Activated T-cell treated with anti-CD3 and anti-CD28 coated beads, Interleukin-2, amount 50 U/mL, for 48 hours (primary cell): ENCODE measurements at places on chromosomes 5 and 9.

DNA sequence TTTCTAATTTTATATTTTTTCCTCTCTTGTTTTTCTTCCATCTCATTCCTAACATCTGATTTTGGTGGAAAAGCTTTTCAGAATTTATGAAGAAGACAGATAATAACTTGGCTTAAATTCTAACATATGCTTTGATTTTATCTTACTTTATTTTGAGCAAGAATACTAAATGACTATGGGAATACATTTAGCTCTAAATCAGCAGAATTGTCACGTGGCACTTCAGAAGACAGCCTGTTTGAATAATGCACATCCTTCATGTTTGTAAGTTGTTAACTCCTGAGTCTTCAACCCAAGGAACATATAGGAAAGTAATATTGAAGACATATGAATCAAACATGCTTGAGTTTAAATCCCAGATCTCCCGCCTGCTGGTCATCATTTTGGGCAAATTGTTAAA lies 90.3 kb downstream of the NTRK2 start:
- no peak for DNase-seq

DNA sequence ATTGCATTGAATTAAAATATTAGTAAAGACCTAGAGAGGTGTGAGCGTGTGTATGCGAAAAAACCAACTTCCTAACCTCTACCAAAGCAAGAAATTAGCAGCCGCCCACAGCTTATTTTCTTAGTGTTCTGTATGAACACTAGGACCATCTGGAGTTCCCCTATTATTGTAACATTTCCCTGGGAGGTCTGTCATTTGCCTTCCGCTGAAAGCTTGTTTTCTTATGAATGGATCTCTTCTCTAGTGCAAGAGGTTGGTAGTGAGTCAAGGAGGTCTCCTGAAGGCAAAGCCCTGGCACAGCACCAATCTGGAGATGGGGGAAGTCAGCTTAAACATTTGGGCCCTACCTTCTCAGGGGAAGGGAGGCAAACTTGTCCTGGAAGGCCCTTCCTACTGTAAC lies 10.8 kb downstream of the TNFSF8 start:
- peak; percentile 41 for DNase-seq

DNA sequence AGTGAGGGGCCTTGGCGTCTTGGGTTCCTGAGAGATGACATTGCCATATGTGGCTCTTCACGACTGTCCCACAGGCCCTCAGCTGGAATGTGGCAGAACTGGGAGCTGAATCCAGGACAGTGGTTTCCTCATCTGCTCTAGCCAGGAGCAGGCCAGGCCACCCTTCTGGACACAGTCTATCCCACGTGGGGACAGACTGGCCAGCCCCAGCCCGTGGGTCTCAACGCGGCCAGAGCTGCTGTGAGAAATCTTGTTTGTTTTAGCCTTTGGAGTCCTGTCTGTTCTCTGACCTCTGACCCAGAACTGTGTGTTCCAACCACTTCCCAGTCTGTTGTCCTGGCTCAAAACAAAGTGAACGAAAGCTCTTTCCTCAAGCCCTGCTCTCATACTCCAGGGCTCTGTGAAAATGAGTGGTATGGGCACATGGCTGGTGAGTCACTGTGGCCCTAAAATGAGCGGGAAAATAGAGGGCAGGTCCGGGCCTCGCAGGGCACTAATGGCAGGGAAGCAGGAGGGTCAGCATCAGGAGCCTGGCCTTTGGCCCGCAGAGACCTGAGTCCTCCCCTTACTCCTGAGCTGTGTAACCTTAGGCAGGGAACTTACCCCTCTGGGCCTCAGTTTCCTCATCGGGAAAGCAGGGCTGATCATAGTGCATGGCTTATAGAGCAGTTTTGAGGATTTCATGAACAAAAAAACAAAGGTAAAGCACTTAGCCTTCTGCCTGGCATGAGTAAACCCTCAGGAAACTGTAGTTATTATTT lies 34.8 kb upstream of the GLRX start:
- no peak for DNase-seq

GRCh38 chr5:179764056-179764455 lies 29.7 kb upstream of the LTC4S start:
- no peak for DNase-seq

- no peak for DNase-seq
Measured at GRCh38 chr5:131630963-131631350, 4.1 kb downstream of the RAPGEF6 start.

DNA sequence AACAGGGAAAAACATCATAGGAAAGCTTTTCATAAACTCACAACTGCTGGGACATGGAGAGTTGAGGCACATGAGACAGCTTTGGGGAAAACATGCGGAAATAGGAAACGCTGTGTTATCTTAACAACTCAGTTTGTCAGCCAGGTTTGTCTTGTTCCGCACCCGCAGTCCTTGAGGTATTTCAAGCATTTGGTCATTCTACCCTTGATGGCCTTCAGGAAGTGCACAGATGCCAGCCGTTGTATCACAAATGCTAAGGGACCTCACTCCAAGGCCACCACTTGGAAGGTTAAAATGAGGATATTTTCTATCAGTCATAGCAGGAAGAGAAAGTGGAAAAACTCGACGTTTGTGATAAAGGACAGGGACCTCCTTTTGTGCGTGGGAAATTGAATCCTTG lies 83.8 kb downstream of the TRIO start:
- DNase-seq, result no peak

DNA sequence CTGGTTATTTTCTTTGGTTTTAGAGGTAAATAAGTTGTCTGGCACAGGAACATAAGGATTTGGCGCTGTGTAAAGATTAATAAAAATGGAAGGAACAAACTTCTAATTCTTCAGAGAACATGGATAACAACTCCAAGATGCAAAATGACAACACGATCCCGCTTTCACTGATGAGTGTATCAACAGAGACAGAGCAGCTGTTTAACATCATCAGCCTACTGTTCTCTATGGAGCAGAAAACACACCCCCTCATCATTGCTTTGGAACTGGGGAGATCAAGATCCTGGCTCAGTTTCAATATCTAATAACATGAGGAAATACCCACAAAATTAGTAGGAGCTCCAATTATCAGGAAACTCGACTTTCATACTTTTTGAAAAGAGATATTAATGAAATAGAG lies 8.3 kb upstream of the GAS1 start:
- no peak for DNase-seq

- DNase-seq, result no peak
Measured at GRCh38 chr5:121841892-121842291, 9.8 kb upstream of the FTMT start.

DNA sequence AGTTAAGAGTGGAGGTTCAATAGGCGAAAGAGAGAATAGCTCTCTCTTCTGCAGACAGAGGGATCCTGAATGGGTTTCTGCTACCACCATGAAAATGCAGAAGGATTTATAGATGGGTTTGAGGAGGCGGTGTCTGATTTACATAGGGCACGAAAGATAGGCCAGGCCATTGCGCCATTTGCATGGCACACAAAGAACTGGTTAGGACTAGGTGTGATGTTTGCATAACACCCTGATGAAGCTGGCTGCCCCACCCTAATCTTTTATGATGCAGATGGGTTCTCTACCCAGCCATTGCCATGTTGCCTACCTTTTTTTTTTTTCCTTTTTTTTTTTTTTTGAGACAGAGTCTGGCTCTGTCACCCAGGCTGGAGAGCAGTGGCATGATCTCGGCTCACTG lies 51.4 kb upstream of the PDZD2 start:
- DNase-seq, result no peak

DNA sequence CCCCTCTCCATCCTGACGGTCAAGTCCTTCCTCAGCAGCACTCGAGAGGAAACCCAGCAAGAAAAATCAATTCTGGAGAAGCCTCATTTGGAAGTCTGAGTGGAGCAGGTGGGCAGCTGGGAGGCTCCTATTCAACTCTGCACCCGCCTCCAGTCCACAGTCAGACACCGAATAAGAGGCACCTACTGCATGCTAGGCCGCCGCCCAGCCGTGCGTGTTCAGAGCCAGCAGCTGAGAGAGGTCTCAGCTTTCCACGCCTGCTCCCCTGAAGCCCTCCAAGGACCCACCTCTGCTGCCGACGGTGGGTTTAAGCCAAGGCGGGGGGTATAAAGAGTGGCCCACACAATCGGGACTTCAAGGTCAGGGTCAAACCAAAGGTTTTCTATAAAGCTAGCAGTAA lies 41.9 kb downstream of the VAV2 start:
- no peak for DNase-seq

DNA sequence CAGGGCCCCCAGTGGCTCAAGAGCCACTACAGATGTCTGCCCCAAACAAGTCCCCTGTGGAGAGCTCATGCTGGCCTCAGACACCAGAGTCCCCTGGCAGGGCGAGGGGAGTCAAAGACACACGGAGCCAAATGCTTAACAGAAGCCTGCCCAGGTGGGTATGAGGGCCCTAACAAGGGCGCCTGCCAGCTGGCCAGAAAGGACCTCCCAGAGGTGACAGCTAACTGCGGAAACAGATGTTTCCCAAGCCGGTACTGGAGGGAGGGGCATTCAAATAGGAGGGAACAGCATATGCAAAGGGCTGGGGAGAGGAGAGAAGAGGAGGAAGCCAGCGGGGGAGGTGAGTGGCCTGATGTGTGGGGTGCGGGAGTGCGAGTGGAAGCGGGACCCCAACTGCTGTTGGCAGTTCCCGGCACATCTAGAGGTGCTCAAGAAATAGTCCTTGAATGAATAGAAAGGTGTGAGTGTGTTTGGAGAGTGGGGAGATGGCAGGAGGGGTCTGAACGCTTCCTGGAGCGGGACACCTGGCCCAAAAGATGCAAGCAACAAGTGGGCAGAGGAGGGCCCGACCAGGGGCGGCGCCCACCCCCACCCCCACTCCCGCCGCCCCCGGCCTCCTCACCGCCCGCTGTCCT lies 824 bp downstream of the MXD3 start:
- DNase-seq, result peak; percentile 45

GRCh38 chr9:85262333-85262732 lies 479.4 kb downstream of the AGTPBP1 start:
- DNase-seq, result no peak

DNA sequence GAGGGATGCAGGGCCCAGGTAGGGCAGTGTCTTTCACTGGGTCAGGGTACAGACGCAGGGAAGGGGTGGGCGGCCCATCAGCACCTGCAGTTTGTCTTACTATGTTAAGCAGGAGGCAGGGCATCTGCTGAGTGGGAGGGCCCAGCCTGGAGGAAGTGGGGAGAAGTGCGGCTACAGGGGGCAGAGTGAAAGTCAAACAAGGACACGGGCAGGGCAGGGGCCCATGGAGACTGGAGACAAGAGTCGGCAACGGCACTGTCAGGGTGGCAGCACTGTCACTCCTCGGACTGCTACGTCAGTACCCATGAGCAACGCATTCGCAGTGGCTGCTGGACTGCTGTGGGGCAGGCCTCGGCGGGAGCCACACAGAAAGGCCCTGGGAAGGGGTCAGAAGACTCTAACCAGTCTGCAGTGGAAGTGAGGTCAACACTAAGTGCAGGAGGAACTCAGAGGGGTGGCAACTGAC lies 19.7 kb downstream of the CAMSAP1 start:
- peak; percentile 77 for DNase-seq

DNA sequence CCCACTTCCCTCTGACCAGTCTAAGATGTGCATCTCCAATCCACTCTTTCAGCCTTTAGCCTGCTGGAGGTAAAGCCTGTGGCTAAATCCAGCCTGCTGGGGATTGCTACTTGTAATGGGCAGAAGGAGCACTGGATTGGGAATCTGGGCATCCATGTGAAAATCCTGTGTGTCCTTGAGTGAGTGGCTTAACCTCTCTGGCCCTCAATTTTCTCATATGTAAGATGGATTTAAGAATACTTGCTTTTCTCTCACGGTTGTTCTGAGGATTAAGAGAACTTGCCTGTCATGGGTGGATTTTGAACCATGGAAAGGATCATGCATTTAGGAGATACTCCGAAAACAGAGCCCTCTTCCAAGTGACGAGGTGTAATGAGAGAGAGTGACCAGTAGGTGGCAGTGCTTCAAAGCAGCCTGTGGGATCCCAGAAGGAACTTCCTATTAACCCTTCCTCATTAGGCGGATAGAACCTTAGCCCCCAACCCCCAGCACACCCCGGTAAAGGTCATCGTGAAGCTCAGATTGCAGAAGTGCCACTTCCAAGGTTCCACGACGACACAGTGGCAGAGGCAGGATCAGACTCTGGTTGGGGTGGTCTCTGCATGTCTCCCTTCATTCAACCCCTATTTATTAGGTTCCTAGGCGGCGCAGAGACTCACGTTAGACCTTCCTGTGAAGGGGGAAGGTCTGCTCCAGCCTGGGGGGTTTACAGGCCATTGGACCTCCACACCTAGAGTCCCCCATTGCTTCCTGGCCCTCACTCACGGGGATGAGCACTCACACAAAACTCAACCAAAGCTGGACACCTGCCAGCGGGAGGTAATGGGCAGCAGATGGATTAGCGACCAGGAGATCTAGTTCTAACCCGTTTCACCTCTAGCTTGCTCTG lies 68.7 kb upstream of the ZNF618 start:
- DNase-seq, result peak; percentile 39

GRCh38 chr5:52801329-52801728 lies 13.6 kb downstream of the ITGA1 start:
- peak; percentile 26 for DNase-seq

- DNase-seq, result peak; percentile 75
Measured at GRCh38 chr9:75027187-75028107, 646 bp downstream of the CARNMT1 start.

- DNase-seq, result no peak
Measured at GRCh38 chr5:122201365-122201764, 72.0 kb downstream of the ZNF474 start.

GRCh38 chr5:23027331-23027730 lies 174.2 kb upstream of the CDH12 start:
- DNase-seq, result no peak

- DNase-seq, result no peak
Measured at GRCh38 chr5:1648806-1649205, 125.0 kb upstream of the LPCAT1 start.

DNA sequence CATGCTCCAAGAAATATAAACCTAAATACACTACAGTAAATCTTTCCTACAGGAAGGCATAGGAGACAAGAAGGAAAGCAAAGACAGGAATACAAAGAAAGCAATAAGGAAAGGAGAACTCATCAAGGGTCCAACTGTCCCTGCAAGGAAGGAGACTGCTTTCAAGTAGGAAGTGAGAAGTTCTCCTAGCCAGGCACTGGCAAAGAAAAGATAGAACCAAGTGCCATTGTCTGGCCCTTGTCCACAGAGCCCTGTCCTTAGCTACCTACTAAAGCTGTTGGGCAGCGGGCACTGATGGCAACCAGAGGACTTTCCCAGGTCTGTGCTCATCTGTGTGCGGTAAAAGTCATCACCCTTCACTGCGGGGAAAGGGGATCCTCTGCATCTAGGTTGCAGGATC lies 108.2 kb downstream of the KLHL3 start:
- DNase-seq, result no peak

DNA sequence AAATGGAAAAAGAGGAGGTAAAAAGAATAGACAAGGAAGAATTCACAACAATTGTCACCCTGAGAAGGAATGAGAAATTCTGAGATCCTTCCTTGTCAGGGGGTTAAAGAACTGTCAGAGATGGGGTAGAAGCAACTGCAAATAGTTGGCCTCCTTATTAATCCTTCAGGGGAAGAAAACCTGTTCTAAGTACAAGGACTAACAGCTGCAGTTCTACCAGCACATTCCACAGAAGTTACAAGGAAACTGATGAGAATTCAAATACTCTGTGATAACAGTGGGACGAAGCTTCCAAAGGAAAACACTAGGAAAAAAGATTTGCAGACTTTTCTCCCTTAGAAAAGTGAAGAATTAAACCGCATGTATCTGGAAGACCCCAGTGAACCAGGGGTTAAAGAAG lies 93.7 kb downstream of the OR2K2 start:
- no peak for DNase-seq

GRCh38 chr5:144195448-144195847 lies 24.8 kb downstream of the KCTD16 start:
- DNase-seq, result no peak
